IMR-90 (cell line): ENCODE measurements at places on chromosomes 7 and 10. TPM values are rescaled to one million over a fixed set of nuclear protein-coding genes. Genes with fewer than 3 reads are reported as not detected.

Gene CREM
- total RNA-seq = 40.5 and 48.0 TPM in 2 replicates

Gene RAB19
- not detected in 2 replicates for total RNA-seq

Gene CRTAC1
- not detected in 2 replicates for total RNA-seq

Gene SPDYE1
- not detected in 2 replicates for total RNA-seq

Gene TMEM270
- not detected in 2 replicates for total RNA-seq

Gene TRIM50
- total RNA-seq = not detected in 2 replicates

Gene SLC26A5
- not detected in 2 replicates for total RNA-seq

Gene NXPH1
- not detected in 2 replicates for total RNA-seq

Gene SPDYE8
- total RNA-seq = not detected in 2 replicates

Gene DOCK4
- 12.2 and 14.2 TPM in 2 replicates for total RNA-seq

Gene SYNPO2L
- under 0.01 and 0.18 TPM in 2 replicates for total RNA-seq
